M059J (cell line): ENCODE measurements at places on chromosomes 12 and 14.
A peak's percentile ranks its signal among the peaks of the same experiment; 100 is the strongest.

DNA sequence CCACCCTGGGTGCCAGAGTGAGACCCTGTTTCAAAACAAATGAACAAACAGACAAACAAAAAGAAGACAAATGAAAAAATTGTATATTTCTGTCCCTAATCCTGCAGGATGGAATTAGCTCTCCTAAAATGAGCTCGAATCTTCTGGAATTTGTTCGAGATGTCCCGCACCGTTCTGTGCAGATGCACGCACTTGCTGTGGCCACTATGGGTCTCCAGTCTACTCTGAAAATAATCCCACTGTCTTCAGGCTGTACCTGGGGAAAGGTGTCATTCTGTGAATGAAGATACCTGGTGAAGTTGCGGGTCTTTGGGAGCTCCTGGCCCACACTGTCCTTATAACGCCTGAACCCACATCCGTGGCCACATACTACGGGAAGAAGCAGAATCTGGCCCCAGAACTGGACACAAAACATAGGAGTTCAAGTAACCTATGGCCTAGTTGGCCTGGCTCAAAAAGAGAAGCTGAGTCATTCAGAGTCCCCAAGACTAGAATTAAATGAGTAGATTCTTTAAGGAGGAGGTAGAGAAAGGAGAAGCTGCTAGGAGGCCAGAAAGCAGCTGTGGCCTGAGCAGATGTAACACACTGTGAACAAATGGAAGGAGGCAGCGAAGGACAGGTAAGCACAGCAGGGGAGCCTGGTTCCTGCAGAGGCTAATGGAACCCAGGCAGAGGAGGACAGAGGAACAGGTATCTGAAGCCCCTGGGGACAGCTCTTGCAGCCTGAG, 108.6 kb downstream of the FOXN3 start:
- peak; percentile 43 for DNase-seq

GRCh38 chr12:69476276-69477017, 6.3 kb downstream of the FRS2 start:
- no peak for DNase-seq

- no peak for DNase-seq
Measured at GRCh38 chr14:68955164-68955850, 23.8 kb downstream of the ACTN1 start.

DNA sequence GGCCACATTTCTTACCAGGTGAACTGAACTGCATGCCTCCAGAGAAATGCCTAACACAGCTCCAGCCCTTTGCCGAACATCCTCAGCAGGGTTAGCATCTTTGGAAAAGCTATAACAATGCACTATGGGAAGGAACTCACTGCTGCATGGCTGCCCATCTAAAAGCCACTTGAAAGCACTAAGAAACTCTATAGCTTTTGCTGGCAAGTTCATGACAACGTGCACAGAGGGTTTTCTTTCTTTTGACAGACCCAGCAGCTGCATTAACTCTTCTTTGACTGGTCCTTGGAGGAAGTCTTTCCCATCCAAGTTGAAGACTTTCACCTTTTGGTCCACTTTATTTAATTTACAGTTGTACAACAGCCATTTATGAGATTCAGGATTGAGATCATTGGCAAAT, 5.3 kb downstream of the TRMT5 start:
- DNase-seq: no peak

DNA sequence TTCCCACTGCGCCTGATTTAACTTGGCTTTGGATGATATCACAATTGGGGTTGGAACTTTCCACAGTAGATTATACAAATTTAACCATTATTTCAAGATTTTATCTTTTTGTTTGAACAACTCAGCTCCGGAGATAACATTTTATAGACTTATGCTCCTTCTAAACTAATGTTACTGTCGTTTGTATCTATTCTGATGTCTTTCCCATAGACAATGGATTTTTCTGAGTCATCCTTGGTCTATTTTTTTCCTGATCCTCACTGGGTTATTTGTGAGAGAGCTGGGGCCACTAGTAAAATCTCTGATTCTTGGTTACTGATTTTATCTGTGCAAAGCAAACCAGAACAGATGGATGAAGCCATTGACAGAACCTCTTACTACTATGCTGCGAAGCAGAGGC, 175.1 kb downstream of the SLC38A4 start:
- DNase-seq: peak; percentile 83

DNA sequence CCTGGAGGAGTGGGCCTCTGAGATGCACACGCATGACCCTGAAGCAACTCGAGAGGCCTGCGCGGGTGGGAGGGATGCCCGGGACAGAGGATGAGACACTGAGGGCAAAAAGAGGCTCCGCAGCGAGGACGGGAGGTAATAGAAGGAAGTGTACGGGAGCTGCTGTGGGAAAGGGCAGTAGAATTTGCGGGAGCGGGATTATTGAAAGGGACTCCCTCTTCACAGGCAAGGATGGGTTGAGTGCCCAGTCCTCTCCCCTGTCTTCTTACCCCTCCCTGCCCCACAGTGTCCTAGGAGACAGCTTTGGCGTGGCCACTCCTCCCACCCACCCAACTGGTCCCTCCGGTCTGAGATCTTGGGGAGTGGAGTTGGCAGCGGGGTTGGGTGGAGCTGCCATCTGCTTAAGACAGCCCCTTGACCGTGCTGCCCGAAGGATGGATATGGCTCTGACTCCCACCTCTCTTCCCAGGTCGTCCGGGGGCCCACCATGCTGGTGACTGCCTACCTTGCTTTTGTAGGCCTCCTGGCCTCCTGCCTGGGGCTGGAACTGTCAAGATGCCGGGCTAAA, 15.7 kb upstream of the ESPL1 start:
- no peak for DNase-seq

DNA sequence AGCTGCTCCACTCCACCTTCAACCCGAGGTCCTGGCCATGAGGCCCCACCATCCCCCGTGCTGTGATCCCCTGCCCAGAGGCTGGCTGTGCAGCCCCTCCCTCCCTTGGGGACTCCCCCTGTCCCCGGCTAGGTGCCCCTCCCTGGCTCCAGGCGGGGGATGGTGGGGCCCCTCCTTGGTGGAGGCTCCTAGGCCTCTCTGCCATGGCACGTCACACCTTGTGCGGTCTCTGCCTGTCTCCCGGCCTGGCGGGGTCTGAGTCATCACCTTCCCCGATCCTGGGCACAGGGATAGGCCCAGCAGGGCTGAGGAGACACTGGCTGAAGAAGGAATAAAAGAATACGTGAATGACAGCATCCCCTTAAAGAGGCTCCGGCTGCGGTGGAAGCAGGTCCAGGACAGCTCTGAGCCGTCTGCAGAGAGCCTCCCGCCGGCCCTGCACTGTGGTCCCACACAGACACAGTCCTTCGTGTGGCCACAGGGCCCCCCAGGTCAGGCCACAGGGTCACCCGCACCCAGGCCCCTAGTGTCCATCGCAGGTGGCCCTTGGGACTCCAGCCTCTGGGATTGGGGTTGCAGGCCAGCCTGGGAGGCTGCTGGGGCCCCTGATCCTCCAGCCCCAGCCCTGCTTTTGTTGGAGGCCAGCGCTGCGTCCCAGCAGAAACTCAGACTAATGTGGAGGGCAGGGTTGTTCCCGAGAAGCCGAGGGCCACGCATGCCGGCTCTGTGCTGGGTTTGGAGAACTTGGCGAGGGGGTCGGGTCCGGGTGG, 43.6 kb downstream of the KIF26A start:
- peak; percentile 31 for DNase-seq

DNA sequence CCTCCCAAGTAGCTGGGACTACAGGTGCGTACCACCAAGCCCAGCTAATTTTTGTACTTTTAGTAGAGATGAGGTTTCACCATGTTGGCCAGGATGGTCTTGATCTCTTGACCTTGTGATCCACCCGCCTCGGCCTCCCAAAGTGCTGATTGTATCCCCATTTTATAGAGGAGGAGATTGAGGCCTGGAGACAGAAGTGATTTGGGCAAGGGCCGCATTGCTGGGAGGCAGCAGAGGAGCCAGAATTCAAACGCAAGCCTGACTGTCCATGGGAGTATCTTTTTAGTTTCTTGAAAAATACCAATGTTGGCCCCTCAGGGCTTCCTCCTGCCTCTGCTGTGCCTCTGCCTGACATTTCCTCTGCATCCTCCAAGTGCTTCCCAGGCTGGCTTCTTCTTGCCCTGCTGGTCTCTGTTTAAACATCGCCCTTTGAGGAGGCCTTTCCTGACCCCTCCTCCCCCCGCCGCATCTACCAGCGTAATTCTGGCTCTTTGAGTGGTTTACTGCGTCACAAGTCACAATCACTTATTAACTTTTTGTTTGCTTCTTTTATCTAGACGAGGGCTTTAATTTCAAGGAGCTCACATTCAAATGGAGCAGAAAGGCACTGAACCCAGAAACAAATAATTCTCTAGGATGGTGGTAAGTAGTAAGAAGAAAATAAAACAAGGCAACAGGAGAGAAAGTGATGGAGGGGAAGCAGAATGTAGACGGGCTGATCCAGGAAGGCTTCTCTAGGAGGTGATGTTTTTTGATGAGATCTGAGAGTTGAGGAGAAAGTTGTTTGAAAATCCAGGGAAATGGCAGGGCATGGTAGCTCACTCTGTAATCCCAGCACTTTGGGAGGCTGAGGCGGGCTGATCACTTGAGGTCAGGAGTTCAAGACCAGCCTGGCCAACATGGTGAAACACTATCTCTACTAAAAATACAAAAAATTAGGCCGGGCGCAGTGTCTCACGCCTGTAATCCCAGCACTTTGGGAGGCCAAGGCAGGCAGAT, 91.0 kb upstream of the MED13L start:
- no peak for DNase-seq

- DNase-seq: no peak
Measured at GRCh38 chr12:101045486-101046464, 164.3 kb downstream of the SLC5A8 start.

DNA sequence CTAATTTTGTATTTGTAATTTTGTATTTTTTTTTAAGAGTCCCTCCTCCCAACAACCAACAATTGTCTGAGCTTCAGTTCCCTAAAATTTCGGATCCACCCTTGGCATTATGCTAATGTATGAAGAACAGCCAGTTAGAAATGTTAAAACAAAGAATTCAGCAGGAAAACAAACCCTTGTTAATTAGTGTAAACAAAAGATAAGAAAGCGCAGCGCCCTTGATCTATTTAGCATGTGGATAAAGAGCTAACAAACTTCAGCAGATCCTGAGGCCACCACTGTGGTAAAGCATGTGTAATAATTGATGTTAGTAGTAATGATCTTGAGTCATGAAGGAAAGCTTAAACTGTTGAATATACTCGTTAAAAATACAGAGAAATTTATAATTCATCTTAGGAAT, 199.8 kb downstream of the TMX1 start:
- peak; percentile 50 for DNase-seq

DNA sequence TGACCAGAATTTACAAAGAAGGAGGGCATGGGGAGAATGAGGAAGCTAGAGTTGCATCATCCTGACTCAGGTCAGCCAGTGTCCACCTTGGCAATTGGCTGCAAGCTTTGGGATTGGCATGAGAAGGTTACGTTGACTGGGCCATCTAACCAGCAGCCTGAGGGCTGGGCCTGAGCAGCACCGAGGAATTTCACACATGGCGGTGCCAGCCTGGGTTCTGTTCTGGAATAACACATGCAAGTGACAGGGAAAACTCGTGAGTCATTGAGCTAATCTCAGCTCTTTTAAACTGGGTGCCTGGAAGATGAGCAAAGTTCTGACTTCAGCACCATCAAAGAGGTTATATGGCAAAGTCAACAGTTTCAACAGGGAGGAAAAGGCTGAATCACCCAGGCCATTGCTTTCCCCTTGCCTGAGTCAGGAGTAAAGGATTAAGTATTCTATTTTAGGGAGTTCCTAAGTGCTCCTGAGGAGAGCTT, 543.2 kb upstream of the TBX3 start:
- DNase-seq: peak; percentile 95
